ENCODE measurements at places on chromosomes 13 and 19.

DNA sequence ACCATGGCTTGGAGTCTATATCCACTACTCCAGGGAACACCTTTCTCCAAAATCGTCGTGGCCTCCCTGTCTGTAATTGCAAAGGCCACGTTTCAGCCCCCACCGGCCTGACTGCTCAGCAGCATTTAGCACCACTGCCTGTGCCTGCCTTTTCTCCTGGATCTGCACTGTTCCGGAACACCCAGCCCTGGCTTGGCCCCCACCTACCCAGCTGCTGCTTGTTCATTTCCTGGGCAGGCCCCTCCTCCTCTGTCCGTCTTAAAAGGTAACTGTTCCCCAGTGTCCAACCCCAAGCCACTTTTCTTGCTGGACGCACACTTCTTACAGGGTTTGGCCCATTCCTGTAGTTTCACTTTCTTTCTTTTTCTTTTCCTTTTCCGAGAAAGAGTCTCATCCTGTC is 8.5 kb upstream of the SYT5 start:
- no peak for DNase-seq

DNA sequence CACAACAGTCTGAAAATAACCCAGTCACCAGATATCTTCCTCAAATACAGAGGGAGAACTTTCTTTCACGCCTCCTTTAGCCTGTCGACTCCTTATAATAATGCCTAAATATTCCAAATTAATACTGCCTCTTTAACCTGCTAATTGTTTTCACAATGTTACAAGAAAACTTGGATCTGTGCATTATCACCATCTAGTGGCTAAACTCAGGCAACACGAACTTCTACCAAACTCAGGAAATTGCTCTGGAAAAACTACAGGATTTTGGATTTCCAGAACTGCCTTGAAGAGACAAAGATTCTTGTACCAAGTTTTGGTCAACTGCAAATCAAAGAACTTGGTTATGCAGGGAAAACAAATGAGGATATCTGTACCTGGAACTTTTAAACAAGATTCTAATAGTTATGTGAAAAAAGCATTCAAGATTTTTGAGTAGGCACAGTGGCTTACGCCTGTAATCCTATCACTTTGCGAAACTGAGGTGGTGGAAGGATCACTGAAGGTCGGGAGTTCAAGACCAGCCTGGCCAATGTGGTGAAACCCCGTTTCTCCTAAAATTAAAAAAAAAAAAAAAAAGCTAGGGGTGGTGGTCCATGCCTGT is 10.8 kb downstream of the CLN5 start:
- DNase-seq: no peak

DNA sequence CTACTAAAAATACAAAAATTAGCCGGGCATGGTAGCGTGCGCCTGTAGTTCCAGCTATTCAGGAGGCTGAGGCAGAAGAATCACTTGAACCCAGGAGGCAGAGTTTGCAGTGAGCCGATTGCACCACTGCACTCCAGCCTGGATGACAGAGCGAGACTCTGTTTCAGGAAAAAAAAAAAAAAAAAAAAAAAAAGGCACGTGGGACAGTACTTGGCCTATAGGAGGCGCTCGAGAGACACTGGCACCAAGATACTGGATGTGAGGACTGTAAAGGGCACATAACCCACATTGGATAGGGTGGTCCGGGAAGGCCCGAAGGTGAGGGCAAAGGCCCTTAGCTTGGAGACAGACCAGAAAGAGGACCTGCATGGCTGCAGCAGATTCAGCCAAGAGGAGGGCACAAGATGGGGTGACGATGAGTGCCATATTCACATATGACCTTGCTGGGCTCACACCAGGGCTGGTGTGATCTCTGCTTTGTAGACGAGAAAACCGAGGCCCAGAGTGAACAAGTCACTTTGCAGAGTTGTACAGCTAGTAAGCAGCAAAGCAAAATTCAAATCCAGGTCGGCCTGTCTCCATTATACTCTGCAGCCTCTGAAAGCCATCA is 89.4 kb downstream of the DPF1 start:
- DNase-seq: peak; percentile 30

- no peak for DNase-seq
Observed at GRCh38 chr13:19822673-19823072, 39.9 kb upstream of the PSPC1 start.

GRCh38 chr19:29285878-29286277 is 72.9 kb upstream of the UQCRFS1 start:
- peak; percentile 9 for DNase-seq

DNA sequence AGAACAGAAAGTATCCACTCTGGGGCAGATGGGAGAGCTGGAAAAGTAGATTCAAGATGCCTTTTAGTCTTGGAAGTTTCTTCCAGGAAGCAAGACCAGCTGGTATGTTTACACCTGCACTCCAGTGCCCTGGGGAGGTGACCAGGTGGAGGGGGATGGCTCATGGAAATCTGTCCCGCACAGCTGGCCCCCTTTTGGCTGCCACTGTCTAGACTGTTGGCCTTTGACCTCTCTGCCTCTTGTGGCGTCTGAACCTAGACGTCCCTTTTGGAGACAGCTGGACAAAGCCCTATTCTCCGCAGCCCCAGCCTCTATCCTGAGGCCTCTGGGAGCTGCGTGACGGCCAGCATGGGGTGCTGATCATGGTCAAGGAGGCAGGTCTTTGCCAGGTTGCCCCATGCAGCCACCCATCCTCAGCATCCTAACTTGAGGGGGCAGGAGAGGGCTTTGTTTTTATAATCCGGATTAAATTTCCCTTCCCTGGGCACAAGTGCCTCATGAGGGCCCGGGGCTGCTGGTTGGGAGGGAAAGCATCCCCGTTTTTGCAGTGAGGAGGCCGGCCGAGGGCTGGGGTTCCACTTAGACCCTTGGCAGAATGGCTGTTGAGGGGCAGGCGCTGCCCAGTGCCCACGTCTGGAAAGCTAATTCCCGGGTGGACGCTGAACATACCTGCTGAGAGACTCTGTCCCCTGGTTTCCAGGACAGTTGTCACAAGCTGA is 17.3 kb upstream of the GDF15 start:
- no peak for DNase-seq

DNA sequence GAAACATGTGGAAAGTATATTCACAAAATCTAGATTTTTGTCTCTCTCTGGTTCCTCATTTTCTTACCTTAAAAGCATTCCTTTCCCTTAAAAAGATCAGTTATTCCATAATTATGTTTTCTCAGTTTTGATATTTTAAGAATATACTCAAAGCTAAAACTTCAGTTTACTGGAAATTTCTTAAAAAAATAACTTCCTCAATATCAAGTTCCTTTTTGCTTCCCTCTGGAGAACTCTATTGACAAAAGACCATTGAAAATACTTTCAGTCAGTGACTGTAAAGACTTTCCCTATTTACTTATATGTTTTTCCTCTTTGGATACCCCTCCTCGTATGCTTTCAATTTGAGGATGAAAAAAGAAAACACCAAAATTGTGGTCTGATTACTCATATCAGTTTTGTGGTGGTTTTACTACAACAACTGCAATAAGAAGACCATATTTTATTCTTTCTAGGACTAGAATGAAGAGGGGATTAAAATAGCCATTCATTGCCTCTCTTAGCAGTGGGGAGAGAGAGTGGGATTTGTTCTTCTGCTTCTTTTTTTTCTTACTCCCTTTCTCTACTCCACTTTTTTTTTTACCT is 113.2 kb downstream of the ESD start:
- DNase-seq: peak; percentile 48

DNA sequence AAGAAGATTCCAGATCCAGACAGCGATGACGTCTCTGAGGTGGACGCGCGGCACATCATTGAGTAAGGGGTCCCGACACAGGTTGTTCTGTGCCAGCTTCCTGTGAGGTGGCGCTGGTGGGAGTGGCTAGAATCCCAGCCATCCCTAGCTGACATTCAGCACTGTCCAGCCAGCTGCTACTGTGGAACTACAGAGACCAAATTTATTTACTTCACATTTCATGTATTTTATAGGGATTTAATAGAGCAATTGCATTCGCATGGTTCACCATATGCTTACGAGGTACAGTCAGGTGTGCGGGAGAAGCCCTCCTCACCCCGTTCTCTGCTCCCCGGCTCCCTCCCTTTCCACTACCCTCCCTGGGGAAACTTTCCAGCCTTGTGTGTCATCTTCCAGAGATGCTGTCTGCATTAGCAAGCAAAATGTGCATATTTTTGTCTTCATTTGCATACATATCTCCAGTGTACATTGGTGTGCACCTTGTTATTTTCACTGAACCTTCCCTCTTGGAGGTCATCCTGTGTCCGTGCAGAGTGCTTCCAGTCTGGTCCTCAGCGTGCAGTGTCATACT is 47.2 kb downstream of the SMARCA4 start:
- DNase-seq: no peak
